ENCODE measurements at places on chromosomes 7 and 10. TPM values are rescaled to one million over a fixed set of nuclear protein-coding genes. Genes with fewer than 3 reads are reported as not detected.

DNA sequence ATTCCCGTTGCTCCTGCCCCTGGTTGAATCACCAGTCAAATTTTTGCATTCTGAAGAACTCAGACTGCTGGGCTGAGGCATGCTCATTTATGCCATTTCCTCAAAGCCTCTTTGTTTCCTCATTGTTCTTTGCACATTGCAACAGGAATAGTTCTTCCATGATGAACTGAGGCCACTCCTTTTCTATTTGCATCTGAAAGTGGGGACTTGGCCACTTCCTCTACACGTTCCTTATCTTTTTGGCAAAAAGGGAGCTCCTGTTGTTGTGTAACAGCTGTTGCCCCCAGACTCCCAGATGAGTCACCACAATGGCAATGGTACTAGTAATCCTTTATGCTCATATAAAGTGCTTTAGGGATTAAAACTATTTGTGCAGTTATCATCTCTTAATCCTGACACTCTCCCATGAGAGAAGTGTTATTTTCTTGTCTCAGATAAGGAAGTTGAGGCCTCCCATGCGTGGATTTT is 20.1 kb upstream of the ITPRID1 start:
- peak; percentile 86 for ATAC-seq

DNA sequence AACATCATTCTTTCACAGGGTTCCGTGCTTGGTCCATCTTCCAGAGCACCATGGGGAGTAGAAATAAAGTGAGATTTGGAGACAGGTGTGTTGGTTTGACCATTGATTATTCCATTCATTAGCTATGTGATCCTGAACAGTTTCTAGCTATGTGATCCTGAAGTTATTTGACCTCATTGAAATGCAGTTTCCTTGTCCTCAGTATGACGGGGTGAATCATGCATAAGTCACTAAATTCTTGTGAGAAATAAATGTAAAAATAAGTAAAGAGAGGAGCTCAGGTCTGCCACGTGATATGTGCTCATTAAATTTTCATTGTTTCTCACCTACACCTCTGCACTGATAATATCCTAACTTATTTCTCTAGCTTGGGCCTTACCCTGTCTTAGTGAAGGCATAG is 34.1 kb upstream of the LHFPL3 start:
- ATAC-seq = no peak

DNA sequence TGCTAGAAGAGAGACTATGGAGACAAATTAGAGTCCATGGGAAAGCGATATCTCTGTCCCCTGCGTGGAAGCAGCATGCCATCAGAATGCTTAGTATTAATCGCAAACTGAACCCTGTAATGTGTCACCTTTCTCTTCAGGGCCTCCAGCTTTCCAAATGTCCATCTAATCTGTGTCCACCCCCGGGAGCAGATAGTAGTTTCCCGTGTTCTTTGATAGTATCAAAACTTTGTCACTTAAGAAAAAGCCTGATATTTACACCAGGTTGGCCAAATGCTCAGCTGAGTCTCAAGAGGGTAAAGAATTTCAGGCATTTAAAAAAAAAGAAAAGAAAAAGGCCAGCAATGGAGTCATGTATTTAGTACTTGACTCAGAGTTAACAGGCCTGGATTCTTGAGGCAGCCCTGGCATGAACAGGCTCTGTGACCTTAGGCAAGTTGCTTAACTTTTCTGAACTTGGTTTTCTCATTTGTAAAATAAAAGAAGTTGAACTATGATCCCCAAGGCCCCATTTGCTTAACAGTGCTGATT is 10.4 kb upstream of the GSAP start:
- peak; percentile 40 for ATAC-seq

- ATAC-seq = peak; percentile 93
These were observed 322.4 kb downstream of the HGF start for GRCh38 chr7:81447351-81447952.

- ATAC-seq = no peak
These were observed 95.7 kb downstream of the GNAI1 start for GRCh38 chr7:80230327-80230726.

GRCh38 chr10:115818012-115818411 is 455.0 kb downstream of the GFRA1 start:
- no peak for ATAC-seq

RARRES2 gene
- total RNA-seq = 9.0 TPM

CYP2C9 gene
- not detected for total RNA-seq
